DMS153 (cell line): ENCODE measurements at places on chromosomes 5 and 9.

DNA sequence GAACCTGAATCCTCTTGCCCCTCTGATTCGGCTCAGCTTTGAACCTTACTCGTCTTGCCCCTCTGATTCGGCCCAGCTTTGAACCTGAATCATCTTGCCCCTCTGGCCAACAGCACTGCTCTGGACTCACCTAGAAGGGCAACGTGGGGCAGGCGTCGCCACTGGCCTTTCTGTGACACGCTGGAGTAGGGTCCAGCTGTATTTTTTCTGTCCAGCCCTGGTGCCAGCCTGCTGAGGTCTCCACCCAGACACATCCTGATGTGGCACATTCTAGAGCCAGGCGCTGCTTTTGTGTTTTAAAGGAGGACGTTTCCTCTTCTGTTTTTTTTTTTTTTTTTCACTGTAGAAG lies 15.2 kb upstream of the CPEB4 start:
- DNase-seq = no peak

GRCh38 chr9:126123927-126124326 lies 202.7 kb upstream of the MVB12B start:
- no peak for DNase-seq

- DNase-seq = no peak
Observed at GRCh38 chr5:175765858-175766257, 105.5 kb upstream of the CPLX2 start.

GRCh38 chr5:76715736-76716455 lies at the start of gene F2R:
TSS of gene F2R (plus strand) at chr5:76716126. CDS start at chr5:76716308, 182 bp downstream.
- no peak for DNase-seq

DNA sequence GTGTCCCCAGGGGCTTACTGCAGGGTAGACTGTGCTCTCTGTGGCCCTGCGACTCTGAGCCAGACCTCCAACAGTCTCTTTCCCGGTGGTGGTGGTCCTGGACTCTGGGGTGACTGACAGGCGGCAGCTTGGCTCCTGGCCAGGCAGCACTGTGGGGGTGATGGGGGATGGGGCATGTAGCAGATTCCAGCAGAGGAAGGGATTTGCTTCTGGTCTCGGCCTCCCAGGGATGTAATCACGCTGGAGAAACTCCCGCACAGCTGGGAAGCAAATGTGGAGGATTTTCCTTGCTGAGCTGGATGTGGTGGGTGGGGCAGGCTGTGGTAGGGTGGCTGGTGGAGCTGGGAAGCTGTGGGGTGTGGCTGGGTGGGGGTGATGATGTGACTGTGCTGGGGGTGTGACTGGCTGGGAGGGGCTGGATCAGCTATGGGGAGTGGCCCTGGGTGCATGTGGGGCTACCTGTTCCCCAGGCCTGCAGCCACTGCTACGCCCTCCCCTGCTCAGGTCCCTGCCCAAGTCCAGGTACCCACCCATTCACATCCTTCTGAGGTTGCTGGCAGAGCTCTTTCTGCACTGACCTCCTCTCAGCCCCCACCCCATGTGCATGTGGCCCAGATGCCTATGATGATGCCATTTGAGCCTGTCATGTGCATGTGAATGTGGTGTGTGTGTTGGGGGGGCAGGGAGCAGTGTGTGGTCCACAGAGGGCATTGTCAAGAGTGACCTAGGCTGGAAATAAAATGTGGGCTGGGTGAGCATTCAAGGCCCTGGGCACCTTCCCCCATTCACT lies 3.8 kb downstream of the NDST1 start:
- no peak for DNase-seq

DNA sequence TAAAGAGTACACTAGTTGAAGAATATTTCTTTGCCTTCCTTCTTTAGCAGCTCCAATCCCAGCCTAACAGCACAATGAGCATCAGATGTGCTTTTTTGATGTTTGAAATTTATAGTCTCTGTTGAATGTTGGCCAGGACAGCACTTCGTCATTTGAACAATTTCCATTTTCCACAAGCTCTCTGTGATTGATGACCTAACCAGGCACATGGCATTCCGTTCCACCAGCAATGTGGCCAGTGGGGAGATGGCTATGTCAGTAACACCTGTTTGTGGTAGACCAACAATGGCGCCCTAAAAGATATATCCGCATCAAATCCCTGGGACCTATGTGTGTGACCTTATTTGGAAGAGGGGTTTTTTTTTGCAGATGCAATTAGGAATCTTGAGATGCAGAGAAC lies 66.8 kb downstream of the PALM2AKAP2 start:
- DNase-seq = no peak

GRCh38 chr5:8523501-8523900 lies 654.6 kb downstream of the MTRR start:
- DNase-seq = no peak

- no peak for DNase-seq
Observed at GRCh38 chr5:124074500-124074899, 562.5 kb downstream of the CSNK1G3 start.

DNA sequence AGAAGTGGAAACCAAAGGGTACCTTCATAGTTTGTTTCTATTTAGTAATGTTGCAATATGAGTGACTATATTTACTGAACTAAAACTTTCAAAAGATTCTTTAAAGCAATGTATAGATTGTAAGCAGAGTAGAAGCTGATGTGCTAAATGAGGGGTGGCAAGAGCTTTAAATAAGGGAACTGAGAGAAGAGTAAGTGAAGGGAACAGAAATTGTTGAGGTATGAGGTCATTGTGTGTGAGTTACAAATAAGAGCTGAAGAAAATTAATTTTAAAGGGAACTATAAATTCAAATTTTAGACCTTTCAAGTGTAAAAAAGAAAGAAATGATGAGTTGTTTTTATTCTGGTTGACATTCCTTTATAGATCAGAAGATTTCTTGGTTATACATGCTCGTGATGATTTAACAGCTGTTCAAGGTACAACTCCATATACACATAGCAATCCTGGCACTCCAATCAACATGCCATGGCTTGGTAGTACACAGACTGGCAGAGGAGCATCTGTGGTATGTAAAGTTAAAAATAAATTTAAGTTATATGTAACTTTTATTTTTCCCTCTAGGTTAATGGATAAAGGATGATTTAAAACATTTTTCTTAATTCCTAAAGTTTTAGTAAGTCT lies 135.1 kb upstream of the TNFAIP8 start:
- DNase-seq = no peak

GRCh38 chr5:73967347-73967746 lies 341.4 kb downstream of the ARHGEF28 start:
- no peak for DNase-seq

GRCh38 chr5:42982107-42982622 lies 58.0 kb downstream of the ANXA2R start:
- peak; percentile 76 for DNase-seq

- DNase-seq = no peak
Observed at GRCh38 chr9:130182381-130182909, 10.2 kb downstream of the NCS1 start.

- DNase-seq = no peak
Observed at GRCh38 chr5:133902511-133903118, 65.8 kb downstream of the C5orf15 start.

GRCh38 chr5:107477492-107477891 lies 193.2 kb downstream of the EFNA5 start:
- no peak for DNase-seq

DNA sequence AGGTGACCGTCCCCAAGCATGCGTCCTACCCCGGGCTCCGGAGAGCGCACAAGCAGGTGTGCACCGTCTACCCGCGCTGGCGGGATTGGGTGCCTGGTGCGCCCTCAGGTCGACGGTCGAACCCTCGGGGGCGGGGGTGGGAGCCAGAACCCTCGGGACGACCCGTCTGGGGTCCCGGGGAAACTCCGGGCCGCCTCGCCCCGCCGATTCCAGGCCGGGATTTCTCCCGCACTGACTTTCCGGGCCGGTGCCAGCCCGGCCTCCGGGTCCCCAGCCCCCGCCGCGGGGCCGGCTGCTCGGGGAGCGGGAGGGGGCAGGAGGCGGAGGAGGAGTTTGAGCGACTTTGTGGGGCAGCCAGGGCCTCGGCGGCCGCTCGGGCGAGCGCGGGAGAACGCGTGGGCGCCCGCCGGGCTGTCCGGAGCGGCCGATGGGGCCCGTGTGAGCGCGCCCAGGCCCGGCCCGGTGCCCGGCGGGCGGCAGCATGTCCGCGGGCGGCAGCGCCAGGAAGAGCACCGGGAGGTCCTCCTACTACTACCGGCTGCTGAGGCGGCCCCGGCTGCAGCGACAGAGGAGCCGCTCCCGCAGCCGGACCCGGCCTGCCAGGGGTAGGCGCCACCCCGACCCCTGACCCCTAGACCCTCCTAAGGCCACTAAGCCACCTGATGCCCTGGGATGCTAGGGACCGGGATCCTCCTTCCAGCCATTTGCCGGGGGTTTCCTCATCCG lies at the start of gene DAB2IP:
DAB2IP (plus strand) TSS at position 340 of the 726 bp plus-strand sequence; CDS start at position 482, 142 bp downstream.
- no peak for DNase-seq

DNA sequence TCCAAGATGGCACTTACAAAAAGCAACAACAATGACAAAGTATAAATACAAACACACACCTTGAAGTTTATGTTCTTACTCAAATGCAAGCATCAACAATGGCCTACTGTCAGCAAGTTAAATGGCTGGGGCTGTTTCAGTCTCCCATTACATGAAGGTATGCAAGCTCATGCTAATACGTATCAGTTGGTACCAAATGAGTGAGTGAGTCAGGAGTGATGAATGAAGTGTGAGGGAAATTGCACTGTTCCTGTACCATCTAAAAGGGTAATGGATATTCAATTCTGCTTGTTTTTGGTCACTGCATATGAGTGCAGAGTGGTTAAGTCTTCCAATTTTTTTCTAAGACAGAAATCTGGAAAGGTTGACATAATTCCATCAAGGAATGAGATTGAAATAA lies 964.9 kb downstream of the MAT2B start:
- no peak for DNase-seq

DNA sequence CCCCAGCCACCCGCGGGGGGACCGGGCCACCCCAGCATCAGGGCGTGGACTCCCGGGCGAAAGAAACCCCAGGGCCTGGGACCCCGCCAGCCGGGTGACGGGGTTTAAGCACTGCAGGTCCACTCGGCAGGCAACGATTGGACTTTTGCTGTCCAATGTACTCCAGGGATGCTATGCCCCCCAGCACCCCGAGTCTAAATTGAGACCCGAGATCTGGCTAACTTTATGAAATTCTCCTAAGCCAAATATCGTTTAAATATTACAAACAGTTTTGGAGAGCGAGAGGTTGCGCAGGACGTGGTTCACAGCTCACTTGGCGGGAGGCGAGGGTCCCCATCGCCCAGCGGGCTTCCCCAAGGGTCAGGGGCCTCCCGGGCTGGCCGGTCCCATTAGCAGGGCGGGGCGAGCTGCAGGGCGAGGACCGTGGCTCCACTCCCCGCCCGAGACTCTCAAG lies 384 bp upstream of the MRPS2 start:
- no peak for DNase-seq

DNA sequence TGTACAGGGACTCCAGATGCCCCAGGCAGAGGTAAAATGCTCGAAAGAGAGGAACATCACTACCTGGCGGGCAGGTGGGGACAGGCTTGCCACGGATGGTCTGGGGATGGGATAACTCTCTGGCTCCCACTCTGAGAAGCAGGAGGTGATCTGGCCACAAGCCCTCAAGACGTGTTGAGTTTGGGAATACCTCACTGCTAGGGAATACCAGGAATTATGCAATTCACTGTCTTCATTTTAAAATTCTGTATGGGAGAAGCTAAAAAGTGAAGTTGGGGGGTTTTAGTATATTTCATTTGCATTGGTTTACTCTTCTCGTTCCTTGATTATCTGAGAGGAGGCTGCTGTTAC lies 510.4 kb downstream of the CCDC171 start:
- no peak for DNase-seq

GRCh38 chr5:116507941-116508655 lies 66.5 kb downstream of the SEMA6A start:
- no peak for DNase-seq

- DNase-seq = no peak
Observed at GRCh38 chr5:35117967-35118366, 70.2 kb upstream of the AGXT2 start.

DNA sequence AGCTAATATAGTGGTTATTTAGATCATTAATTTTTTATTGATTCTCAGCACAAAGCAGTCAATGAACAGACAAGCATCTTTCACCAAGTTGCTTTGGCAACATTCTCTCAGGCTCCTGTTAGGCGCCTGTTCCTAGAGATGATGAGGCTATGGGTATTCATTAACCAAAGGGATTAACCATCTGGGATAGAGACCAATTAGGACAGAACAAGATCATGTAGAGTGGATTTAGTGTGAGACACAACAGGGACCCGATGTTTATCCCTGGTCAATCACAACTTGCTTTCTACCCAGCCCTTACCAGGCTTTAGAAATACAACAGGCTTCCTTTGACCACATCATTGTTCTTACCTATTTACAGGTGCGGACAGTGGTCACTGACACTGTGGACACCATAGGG lies 82.2 kb downstream of the PJA2 start:
- DNase-seq = no peak

DNA sequence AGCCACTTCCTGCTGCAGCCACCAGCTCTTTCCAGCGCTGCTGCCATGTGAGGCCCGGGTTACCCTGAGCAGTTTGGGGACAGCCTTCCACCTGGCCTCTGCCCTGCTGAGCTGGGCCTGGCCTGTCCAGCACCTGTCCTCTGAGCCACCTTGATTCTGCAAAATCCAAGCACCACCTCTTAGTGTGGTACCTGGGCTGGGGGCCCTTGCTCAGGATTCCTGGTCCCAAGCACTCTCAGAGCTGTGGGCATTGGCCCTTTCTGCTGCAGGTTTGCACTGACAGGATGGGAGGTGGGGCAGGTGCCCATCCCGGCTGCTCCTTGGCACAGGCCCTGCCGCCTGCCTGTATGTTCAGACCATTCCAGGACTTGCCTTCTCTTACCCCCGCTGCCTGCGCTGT lies 309.2 kb upstream of the IRX4 start:
- no peak for DNase-seq
